ENCODE measurements at places on chromosomes 3 and 15.

GRCh38 chr3:115581362-115582135 is 41.8 kb upstream of the GAP43 start:
- no peak for DNase-seq

- no peak for DNase-seq
Observed at GRCh38 chr3:126476166-126477060, 722 bp upstream of the ZXDC start.

GRCh38 chr15:40489274-40490175 is 18.7 kb downstream of the CHST14 start:
- DNase-seq: no peak

GRCh38 chr3:57983734-57984518 is 24.3 kb upstream of the FLNB start:
- no peak for DNase-seq

DNA sequence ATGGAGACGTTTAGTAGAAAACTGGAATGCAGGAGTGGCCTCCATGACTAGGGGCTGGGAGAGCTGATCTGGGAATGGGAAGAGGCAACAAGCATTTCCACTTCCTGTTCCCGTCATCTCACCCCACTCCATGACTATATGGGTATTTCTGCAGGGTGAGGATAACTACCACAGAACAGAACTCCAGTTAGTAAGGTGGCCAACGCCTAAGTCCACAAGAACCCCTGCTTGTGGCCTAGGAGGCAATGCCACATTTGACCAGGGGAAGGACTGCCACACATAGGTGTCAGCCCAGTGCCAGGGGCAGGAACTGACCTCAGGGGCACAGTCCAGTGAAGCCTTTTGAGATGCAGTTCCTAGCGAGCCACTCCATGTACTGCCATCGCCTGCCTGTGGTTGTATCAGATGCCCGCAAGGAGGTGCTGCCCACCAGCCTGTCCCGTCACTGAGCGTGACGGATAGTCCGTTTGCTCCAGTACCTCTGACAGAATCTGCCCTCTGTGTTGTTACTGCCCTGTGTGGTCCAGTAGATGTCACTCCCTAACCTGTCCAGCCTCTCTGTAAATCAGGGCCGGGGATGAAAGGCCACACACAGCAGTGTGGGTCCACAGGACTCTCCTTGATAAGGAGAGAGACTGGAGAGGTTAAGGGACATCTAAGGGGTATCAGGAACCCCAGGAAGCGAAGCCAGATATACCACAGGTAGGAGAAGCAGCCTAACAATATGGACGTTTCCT is 3.5 kb upstream of the MTFMT start:
- DNase-seq: no peak

DNA sequence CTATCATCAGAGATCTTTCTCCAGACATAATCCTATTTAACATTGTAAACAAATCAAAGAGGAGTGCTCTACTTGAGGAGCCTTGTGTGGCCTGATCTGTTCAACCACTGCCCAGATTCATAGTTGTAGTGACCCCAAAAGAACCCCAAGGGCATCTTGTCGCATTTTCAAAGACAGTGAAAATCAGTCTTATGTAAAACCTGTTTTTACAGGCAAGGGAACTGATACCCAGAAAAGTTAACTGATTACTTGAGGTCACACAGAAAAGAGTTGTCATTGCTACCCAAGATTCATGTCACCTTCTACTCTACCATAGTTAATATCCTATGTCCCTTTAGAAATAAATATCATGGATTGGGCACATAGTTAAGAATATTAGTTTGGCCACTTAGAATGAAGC is 40.5 kb upstream of the ARPP21 start:
- DNase-seq: no peak

DNA sequence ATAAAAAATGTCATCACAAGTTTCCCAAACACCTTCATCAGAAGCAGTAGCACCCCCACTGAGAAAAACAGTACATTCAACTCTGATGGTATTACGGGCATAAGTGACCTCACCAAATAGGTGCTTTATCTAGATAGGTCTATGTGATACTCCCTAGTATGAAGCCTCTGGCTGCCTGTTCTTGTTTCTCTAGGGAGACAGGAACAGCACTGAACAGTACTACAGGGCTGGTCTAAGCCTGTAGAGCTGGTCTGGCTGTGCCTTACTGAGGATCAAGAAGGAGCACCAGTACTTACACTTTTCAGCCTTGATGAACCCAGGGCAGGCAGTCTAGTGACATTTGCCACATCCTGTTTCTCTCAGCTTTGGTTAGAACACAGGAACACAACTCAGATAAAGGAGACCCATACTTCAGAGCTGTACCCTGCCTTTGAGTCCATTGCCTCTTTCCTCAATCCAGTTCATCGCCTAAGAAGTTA is 35.9 kb downstream of the OXNAD1 start:
- DNase-seq: no peak

DNA sequence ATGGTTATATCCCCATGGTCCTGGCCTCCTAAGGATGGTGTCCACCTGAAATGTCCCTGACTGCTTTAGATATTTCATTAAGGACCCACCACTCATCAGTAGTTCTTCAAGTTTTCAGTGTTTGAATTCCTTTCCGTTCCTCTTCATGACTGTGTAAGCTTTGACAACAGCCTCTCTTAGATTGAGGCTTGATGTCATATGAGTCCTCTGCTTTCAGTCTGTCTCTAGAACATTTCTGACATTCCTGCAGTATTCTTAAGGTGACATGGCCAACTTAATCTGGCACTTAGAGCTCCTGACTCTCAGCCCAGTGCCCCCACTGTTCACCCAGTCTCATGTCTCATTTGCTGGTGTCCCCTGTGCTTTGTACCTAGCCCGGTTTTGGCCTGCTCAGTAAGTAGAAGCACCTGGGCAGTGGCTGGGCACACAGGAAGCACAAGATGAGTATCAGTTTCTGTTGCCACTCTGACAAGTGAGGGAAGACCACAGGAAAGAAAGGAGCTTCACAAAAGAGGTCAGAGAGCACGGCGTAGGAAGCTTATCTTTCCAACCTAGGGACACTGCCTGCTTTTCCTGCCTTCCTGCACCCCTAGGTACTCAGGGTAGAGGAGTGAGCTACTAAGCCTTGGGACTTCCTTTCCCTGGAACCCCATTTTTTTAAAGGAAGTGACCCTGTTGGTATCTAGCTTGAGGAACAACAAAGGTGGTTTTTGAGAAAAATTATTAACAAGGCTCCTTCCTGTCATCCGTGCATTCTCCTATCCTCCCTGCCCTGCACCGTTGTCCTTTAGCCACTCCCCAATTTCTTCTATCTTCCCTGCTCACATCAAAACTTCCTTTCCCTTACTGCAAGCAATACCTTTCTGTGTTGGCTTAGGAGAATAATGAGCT is 103.1 kb downstream of the KLHL25 start:
- DNase-seq: no peak

DNA sequence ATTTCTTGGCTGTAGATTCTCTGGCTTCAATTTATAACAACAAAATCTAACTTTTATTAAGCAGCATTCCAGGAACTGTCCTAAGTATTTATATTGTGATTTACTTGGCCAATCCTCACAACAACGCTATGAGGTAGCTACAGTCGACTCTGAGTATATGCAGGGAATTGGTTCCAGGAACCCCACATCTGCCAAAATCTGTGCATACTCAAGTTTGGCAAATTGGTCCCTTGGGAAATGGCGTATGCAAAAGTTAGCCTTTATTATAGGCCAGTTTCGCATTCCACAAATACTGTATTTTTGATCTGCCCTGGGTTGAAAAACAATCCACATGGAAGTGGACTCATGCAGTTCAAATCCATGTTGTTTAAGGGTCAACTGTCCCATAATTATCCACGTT is 53.9 kb downstream of the RAP2B start:
- no peak for DNase-seq

GRCh38 chr3:30774062-30774461 is 120.4 kb downstream of the GADL1 start:
- no peak for DNase-seq

All from vagina (tissue), 2 donors.